ENCODE measurements at places on chromosomes 4 and X. TPM values are rescaled to one million over a fixed set of nuclear protein-coding genes. Genes with fewer than 3 reads are reported as not detected.

The DCAF4L1 gene
- under 0.01 TPM for total RNA-seq

The TLR10 gene
- not detected for total RNA-seq

The SULT1B1 gene
- total RNA-seq: not detected

The GABRE gene
- 15.1 TPM for total RNA-seq

The XPNPEP2 gene
- total RNA-seq: not detected
